Psoas muscle (tissue), 8 donors: ENCODE measurements at places on chromosomes 5 and 9. TPM values are rescaled to one million over a fixed set of nuclear protein-coding genes. Genes with fewer than 3 reads are reported as not detected.

DNA sequence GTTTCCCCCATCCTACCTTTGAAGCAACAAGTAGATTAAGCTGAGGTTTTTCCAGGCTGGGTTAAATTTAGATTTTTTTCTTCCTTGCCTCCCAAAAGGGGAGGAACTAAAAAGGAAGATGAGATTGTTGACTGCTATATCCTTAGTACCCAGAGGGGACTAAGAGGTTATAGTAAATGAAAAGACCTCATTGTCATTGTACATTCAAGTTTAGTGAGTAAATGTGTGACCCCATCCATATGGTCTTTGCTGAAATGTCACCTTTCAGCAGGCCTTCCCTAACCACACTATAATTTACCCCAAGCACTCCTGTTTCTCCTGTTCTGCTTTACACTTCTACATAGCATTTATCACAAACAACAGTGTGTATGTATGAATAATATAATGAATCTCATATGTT, 35.8 kb upstream of the CHD1 start:
- H3K4me1 ChIP-seq, result no peaks in the 10 kb centered on the region
- no peaks in the 10 kb centered on the region for H3K27me3 ChIP-seq
- no peak for DNase-seq

- no peaks in the 10 kb centered on the region for H3K27me3 ChIP-seq
- no peak for DNase-seq
- H3K4me3 ChIP-seq, result no peak overlapping the region
- H3K36me3 ChIP-seq, result no peaks in the 10 kb centered on the region
Measured at GRCh38 chr5:171926311-171926710, 80.1 kb downstream of the FBXW11 start.

Gene GTF3C5
- 41.8 TPM for total RNA-seq

Gene LRRC14B
- total RNA-seq, result 1.3 TPM

DNA sequence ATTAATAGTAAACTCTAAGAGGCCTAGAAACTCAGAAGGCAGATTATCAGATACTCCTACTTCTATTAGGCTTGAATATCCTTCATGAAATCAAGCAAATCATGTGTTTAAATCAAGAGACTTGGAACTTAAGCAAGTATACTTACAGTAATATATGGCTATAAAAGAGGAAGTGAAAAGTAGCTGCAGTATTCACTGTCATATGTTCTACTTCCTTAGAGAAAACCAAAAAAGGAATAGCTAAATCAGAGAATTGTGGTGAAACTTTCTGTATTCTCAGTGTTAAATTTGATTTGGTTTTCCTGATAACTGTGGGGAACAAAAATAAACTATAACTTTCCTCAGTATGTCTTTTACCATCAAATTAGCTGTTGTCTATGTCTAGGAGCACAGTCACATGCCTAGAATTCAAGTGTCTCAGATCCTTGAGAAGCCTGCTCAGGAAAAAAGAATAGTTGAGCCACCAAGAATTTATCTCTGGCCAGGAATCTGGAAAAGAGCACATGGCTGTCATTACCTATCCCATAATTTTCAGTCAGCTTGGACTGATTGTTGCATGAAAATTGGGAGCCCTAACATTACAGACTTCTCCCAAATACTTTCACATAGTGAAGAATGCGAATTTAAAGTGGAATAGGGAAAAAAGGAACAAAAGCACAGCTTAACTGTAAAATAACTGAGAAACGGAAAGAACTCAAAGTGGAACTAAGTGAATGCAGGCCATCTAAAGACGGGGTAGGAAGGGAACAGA, 1.7 kb downstream of the FKBP15 start:
- no peak overlapping the region for H3K27ac ChIP-seq
- no peaks in the 10 kb centered on the region for H3K27me3 ChIP-seq
- no peak for DNase-seq

- H3K27ac ChIP-seq, result no peak overlapping the region
- DNase-seq, result no peak
- peaks cover 55% of the 10 kb centered on the region for H3K36me3 ChIP-seq
- peaks cover 7% of the 10 kb centered on the region for H3K4me1 ChIP-seq
- no peaks in the 10 kb centered on the region for H3K27me3 ChIP-seq
- H3K4me3 ChIP-seq, result no peak overlapping the region
Measured at GRCh38 chr9:136907011-136907914, 20.9 kb downstream of the TRAF2 start.

Gene IL3
- total RNA-seq, result not detected

Gene XRCC4
- 2.5 TPM for total RNA-seq

Gene TSSK1B
- not detected for total RNA-seq

DNA sequence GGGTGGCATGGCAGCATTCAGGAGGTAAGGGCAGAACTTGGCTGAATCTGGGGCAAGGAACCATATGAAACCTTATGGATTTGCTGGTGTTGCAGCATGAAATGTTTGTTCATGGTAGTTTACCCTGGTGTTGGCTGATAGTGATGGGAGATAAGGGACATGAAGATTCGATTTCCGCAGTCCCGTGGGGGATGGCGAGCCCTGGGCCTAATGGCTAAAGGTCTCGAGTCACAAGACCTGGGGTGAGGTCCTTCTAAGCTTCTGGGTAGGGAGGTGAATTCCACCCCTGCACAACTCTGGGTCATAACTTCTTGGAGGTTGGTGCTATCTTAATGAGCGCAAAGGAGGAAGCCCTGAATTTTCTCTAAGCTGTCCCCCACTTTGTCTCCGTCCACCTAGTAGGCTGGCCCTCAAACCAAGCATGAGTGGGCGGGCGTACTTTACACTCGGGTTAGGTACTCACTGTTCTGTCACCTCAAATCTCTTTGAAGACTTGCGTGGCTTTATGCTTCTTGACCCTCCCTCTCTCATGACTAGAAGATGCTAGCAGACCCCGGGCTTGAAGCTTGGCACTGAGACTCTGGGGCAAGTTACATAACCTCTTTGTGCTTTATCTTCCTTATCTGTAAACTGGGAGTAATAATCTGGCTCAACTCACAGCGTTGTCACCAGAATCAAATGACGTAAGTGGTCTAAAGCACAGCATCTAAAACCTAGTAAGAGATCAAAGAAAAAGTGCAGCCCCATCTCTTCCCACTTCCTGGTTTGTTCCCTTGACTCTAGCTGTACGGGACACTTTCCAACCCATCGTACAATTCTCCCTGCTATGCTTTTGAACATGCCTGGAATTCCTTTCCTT, 72.5 kb downstream of the BASP1 start:
- H3K4me1 ChIP-seq, result no peaks in the 10 kb centered on the region
- no peak overlapping the region for H3K27ac ChIP-seq
- H3K4me3 ChIP-seq, result no peak overlapping the region

- no peak for DNase-seq
- H3K36me3 ChIP-seq, result no peaks in the 10 kb centered on the region
- no peak overlapping the region for H3K4me3 ChIP-seq
- H3K4me1 ChIP-seq, result peaks cover 10% of the 10 kb centered on the region
- H3K27ac ChIP-seq, result no peak overlapping the region
- H3K27me3 ChIP-seq, result no peaks in the 10 kb centered on the region
Measured at GRCh38 chr9:129841071-129841470, 5.8 kb downstream of the USP20 start.

Gene SCGB3A2
- not detected for total RNA-seq

Gene GABBR2
- total RNA-seq, result 0.66 TPM

Gene CDKN2B
- 9.3 TPM for total RNA-seq

GRCh38 chr5:144125163-144125726, 45.2 kb downstream of the YIPF5 start:
- H3K27me3 ChIP-seq, result no peaks in the 10 kb centered on the region
- no peaks in the 10 kb centered on the region for H3K4me1 ChIP-seq
- H3K36me3 ChIP-seq, result no peaks in the 10 kb centered on the region
- H3K4me3 ChIP-seq, result no peak overlapping the region

Gene CD274
- 0.93 TPM for total RNA-seq

Gene MACIR
- 4.7 TPM for total RNA-seq

Gene ARL15
- total RNA-seq, result 4.4 TPM

Gene CATSPER3
- 1.4 TPM for total RNA-seq

- no peaks in the 10 kb centered on the region for H3K36me3 ChIP-seq
- no peak overlapping the region for H3K27ac ChIP-seq
- no peaks in the 10 kb centered on the region for H3K27me3 ChIP-seq
- H3K4me3 ChIP-seq, result no peak overlapping the region
- no peaks in the 10 kb centered on the region for H3K4me1 ChIP-seq
Measured at GRCh38 chr5:82313016-82313415, 34.9 kb upstream of the RPS23 start.

DNA sequence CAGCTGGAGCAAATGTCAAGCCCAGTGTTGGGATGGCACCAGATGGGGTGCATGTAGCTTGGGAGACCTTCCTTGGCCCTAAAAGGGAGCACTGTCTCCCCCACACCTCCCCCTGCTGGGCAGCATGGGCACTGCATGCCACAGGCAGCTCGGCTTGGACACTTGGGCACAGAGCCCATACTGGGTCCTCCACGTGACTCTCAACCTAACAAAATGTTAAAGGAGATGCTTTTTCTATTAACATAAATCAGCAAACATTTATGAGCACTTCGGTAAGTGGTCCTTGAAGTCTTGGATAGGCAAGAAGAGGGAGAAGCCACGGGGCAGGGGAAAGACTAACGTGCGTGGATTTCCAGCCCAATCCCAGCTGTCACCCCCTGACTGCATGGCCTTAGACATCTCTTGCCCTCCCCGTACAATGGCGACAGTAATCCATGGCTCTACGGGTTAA, 23.9 kb upstream of the MAPK9 start:
- H3K4me1 ChIP-seq, result no peaks in the 10 kb centered on the region
- no peaks in the 10 kb centered on the region for H3K27me3 ChIP-seq
- H3K27ac ChIP-seq, result no peak overlapping the region
- peak; percentile 67 for DNase-seq
- no peaks in the 10 kb centered on the region for H3K36me3 ChIP-seq

- H3K4me1 ChIP-seq, result no peaks in the 10 kb centered on the region
- H3K4me3 ChIP-seq, result no peak overlapping the region
- no peak overlapping the region for H3K27ac ChIP-seq
- DNase-seq, result no peak
- H3K36me3 ChIP-seq, result no peaks in the 10 kb centered on the region
Measured at GRCh38 chr5:55036477-55036876, 12.4 kb downstream of the GZMK start.

GRCh38 chr9:125515983-125516940, 190.7 kb downstream of the MAPKAP1 start:
- no peak overlapping the region for H3K4me3 ChIP-seq
- H3K36me3 ChIP-seq, result no peaks in the 10 kb centered on the region
- no peak for DNase-seq
- H3K4me1 ChIP-seq, result peaks cover 16% of the 10 kb centered on the region

Gene GIN1
- total RNA-seq, result 12.5 TPM

Gene DIRAS2
- not detected for total RNA-seq

- no peak overlapping the region for H3K27ac ChIP-seq
- H3K4me3 ChIP-seq, result no peak overlapping the region
- no peaks in the 10 kb centered on the region for H3K4me1 ChIP-seq
- no peak for DNase-seq
Measured at GRCh38 chr9:20031836-20032235, 243.0 kb upstream of the SLC24A2 start.

GRCh38 chr5:3222924-3223323, 372.7 kb upstream of the IRX1 start:
- no peak overlapping the region for H3K4me3 ChIP-seq
- no peaks in the 10 kb centered on the region for H3K27me3 ChIP-seq
- H3K36me3 ChIP-seq, result no peaks in the 10 kb centered on the region
- H3K4me1 ChIP-seq, result no peaks in the 10 kb centered on the region

Gene TMEM161B
- 9.6 TPM for total RNA-seq

GRCh38 chr5:166024970-166025369, 2266.5 kb upstream of the WWC1 start:
- H3K4me1 ChIP-seq, result no peaks in the 10 kb centered on the region
- DNase-seq, result no peak
- no peak overlapping the region for H3K27ac ChIP-seq
- no peaks in the 10 kb centered on the region for H3K36me3 ChIP-seq
- no peaks in the 10 kb centered on the region for H3K27me3 ChIP-seq

DNA sequence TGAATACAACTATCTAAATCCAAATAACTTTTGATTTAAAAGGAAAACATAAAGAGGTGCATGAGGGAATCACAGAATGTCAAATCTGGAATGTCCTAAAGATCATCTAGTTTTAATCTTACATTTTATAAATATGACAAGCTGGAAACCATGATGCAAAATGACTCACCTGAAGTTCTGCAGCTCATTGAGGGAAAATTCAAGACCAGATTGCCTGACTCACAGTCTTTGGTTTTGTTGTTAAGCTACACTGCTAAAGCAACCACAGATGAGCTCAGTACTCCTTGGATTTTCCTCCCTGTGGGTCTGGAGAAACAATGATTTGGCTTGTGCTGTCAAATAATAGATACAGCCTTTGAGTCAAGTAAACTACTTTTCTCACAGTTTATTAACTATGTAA, 19.1 kb upstream of the EDIL3 start:
- no peaks in the 10 kb centered on the region for H3K27me3 ChIP-seq
- no peak overlapping the region for H3K4me3 ChIP-seq
- H3K36me3 ChIP-seq, result no peaks in the 10 kb centered on the region
- DNase-seq, result no peak
- no peak overlapping the region for H3K27ac ChIP-seq
- no peaks in the 10 kb centered on the region for H3K4me1 ChIP-seq

GRCh38 chr9:34984049-34984448, 5.5 kb upstream of the DNAJB5 start:
- peaks cover 4% of the 10 kb centered on the region for H3K4me1 ChIP-seq
- no peaks in the 10 kb centered on the region for H3K36me3 ChIP-seq
- DNase-seq, result no peak
- H3K27ac ChIP-seq, result no peak overlapping the region

- DNase-seq, result no peak
- H3K4me3 ChIP-seq, result no peak overlapping the region
- no peaks in the 10 kb centered on the region for H3K36me3 ChIP-seq
- no peaks in the 10 kb centered on the region for H3K27me3 ChIP-seq
- H3K27ac ChIP-seq, result no peak overlapping the region
- H3K4me1 ChIP-seq, result peaks cover 3% of the 10 kb centered on the region
Measured at GRCh38 chr5:170334626-170335025, 37.0 kb upstream of the LCP2 start.

Gene SH3TC2
- total RNA-seq, result 0.96 TPM

Gene TEK
- total RNA-seq, result 7.5 TPM

GRCh38 chr5:33372721-33373472, 67.9 kb upstream of the TARS1 start:
- H3K27me3 ChIP-seq, result no peaks in the 10 kb centered on the region
- no peak overlapping the region for H3K27ac ChIP-seq
- DNase-seq, result no peak
- no peaks in the 10 kb centered on the region for H3K36me3 ChIP-seq
- no peak overlapping the region for H3K4me3 ChIP-seq

Gene PCDHA11
- not detected for total RNA-seq

DNA sequence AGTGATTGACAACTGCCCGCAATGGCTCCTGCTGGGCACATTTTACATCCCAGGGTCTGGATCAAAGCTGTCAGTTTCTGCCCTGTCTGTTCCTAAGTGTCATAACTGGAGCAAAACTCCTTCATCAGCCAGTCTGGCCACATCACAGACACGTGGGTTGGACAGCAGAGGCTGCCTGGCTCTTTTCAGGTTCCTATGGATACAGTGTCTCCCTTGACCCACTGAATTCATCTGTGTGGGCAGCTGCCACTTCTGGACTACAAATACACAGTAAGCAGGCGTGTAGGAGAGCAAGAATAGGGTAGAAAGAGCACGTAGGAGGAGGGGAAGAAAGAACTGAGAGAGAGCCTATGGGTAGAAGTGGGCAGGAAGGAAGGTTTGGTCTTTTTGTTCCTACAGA, 238.0 kb downstream of the ENC1 start:
- DNase-seq, result no peak
- H3K27ac ChIP-seq, result peak overlapping the region; percentile 78
- H3K4me3 ChIP-seq, result no peak overlapping the region
- H3K36me3 ChIP-seq, result no peaks in the 10 kb centered on the region
- peaks cover 51% of the 10 kb centered on the region for H3K4me1 ChIP-seq
- no peaks in the 10 kb centered on the region for H3K27me3 ChIP-seq

Gene SLC34A3
- not detected for total RNA-seq

- no peak overlapping the region for H3K27ac ChIP-seq
- no peaks in the 10 kb centered on the region for H3K36me3 ChIP-seq
- no peaks in the 10 kb centered on the region for H3K27me3 ChIP-seq
Measured at GRCh38 chr5:73540192-73540591, 25.2 kb downstream of the ANKRA2 start.
